ENCODE measurements at places on chromosomes 13 and 19. TPM values are rescaled to one million over a fixed set of nuclear protein-coding genes. Genes with fewer than 3 reads are reported as not detected.

DNA sequence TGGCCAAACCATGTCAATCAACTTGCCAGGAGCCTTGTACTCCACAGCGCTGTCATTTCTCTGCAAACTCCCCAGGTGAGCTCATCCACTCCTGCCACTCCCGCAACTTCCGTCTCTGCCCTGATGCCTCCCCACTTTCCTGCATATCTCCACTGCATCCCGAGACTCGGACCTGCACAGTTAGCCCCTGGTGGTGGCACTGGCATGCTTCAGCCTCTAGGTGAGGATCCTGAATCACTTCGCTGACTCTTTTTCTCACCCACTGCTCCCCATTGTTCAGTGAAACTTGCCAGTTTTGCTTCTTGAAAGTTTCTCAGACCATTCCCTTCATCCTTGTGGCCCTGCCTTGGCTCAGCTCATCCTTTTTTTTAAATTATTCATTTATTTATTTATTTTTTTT lies 3.4 kb upstream of the CTU1 start:
- DNase-seq = no peak

GRCh38 chr13:102597029-102597961 lies 509 bp downstream of the TPP2 start:
- DNase-seq = no peak

The ZNF726 gene
- 0.56 TPM for total RNA-seq

- no peak for DNase-seq
These were observed 1.8 kb downstream of the A1BG start for GRCh38 chr19:58351558-58351878.

The SELENOV gene
- not detected for total RNA-seq

- DNase-seq = no peak
These were observed 2.0 kb upstream of the EBPL start for GRCh38 chr13:49693191-49693733.

The ICAM3 gene
- 13.8 TPM for total RNA-seq

The MEIS3 gene
- 1.4 TPM for total RNA-seq

The CAMSAP3 gene
- total RNA-seq = 14.4 TPM

The MPND gene
- 13.4 TPM for total RNA-seq

- no peak for DNase-seq
These were observed 312.8 kb upstream of the PCDH20 start for GRCh38 chr13:61728471-61728870.

The MCF2L gene
- total RNA-seq = 20.2 TPM

DNA sequence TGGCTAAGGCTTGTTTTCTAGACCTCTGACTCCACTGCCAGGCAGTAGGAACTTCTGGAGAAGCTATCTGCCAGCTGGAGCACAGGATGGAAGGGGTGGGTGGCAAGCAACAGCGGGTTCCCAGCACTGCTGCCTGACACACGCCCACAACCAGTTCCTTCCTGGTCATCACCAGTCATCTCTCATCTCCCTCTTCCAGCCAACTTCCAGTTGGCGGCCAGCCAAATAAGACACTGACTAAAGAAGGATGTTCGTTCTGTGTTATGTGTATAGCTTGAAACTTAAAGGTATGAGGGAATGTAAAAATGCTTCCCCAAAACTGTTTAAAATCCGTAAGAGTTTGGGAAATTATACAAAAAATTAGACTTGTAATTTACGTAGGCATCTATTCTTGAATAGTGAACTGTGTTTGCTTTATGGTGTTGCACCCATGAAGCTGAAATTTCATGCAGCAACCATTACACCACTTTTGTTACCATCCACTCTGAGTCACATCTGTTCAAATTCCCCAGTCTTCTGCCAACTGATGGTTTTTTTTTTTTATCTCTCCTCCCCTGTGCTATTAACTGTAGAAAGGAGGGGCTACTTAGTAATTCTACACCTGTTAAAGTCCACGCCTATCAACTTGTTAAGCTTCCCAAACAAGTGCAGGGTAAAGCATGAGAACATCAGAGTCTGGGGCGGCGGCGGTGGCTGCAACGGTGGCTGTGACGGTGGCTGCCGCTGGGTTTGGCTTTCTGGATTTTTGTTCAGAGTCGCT lies 86.2 kb upstream of the FRY start:
- DNase-seq = peak; percentile 76

GRCh38 chr13:28885181-28885580 lies 65.0 kb downstream of the MTUS2 start:
- DNase-seq = no peak

DNA sequence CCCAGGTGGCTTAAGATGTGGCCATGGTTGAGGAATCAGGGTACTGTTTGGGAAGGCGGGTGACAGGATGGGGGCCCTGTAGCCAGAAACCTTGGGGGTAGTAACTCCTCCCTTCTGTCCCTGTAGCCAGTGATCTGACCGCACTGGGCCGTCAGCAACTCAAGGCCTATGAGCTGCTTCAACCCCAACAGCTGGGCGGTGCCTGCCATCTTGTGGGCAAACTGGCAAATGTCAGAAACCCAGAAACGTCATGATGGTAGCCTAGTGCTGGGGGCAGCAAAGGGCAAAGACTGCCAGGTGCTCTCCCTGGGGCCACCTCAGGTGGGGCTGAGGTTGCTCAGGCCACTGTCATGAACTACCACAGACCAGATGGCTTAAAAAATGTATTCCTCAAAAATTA lies 3.5 kb downstream of the COPE start:
- no peak for DNase-seq

DNA sequence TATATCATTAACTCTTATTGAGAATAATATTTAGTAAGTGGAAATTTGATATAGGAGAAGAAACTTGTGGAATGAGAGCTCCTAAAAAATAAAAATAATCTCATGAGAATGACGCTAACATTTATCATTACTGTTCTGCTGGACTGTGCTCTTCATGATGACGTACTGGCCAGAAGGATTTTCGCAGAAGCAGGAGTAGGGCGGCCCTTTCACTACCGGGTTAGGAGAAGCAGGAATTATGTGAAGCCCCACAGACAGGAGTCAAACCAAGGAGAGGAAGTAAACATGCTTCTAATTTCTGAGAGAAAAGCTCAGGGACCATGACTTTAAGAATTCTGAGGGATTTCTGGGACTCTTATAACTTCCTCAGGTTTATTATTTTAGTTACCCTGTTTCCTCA lies 195.1 kb downstream of the VWA8 start:
- DNase-seq = no peak

The FAM216B gene
- not detected for total RNA-seq

DNA sequence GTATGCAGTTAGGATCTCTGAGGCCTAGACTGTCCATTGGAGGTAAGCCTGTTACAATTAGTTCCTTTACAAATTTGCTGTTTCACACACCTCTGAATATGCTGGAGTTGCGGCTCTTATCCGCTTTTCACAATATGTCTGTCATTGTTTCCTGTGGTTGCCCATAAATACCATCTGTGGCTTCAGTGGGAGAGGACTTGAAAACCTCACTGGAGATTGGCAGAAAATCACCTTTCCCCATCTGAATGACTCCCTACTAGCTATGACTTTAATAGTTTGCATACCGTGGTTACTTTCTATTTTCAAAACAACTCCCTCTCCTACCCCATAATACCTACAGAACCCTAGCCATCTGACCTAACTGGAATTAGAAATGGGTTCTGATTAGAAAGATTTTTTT lies 454.3 kb downstream of the PCDH17 start:
- DNase-seq = no peak

GRCh38 chr13:21980049-21980448 lies 309.2 kb downstream of the FGF9 start:
- no peak for DNase-seq

DNA sequence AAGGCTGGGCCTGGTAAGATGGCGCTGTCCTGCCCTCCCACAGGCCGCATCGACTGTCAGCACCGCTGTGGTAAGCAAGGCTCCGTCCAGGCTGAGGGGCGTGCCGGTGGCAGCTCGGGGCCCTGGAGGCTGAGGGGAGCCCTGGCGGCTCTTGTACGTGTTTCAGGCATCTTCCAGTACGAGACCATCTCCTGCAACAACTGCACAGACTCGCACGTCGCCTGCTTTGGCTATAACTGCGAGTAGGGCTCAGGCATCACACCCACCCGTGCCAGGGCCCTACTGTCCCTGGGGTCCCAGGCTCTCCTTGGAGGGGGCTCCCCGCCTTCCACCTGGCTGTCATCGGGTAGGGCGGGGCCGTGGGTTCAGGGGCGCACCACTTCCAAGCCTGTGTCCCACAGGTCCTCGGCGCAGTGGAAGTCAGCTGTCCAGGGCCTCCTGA lies 1.2 kb downstream of the IZUMO4 start:
- DNase-seq = peak; percentile 86

DNA sequence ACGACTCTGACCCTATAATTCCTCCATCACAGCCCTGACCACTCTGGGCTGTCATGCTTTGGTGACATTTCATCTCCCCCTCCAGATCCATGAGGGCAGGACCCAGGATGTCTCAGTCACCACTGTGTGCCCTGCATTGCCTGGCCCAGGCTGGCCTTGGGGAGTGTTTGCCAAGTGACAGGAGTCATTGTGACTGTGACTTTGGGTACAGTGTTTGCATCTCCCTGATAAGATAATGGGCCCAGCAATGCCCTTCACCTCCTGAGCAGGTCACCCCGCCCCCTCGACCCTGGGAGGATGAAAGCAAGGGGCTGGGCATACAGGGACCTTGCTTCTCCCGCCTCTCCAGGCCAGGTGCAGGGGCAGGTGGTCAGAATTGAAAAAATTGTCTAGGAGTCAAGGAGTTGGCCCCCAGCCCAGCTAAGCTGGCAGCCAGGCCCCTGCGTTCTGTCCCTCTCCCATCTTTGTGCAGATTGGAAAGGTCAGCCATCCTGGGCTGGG lies 5.9 kb upstream of the ATP4A start:
- peak; percentile 60 for DNase-seq

- no peak for DNase-seq
These were observed 26.9 kb upstream of the RCBTB2 start for GRCh38 chr13:48559638-48560320.

The TMEM190 gene
- not detected for total RNA-seq

The KLK1 gene
- total RNA-seq = 607 TPM

DNA sequence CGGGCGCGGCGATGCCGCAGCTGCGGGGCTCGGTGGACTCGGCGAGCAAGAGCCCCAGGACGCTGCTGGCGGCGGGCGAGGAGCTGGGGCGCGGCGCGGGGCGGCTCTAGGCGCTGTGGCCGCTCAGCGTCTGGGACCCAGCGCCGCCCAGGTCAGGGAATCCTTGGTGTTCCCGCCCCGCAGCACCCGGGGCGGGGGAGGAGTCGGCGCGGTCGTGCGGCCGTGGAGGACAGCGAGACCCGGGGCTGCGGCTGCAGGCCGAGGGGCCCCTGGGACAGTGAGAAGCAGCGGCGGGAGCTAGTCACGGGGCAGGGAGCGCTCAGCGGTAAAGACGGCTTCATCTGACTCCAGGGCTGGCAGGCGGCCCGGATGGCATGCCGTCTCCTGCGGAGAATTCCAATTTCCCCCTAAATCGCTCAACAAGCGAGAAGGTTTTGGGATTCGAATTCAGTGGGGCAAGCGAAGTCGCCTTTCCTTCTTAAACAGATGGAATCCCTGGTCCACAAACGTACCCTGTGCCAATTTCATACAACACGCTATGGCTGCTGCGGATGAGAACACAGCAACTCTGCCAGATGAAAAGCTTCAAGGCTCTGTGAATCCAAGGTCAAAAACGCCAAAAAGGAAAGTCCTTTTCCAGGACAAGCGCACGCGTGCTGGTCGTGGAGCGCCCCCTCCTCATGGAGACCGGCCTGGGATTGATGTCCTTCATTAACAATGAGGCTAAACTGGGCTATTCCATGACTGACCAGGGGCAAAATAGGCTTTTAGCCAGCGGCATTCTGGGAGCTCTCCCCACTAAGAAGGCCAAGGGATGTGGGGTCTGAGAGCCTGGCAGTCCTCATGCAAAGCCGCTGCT lies 4.2 kb upstream of the ZSCAN4 start:
- peak; percentile 11 for DNase-seq

The ANGPTL8 gene
- total RNA-seq = 1.4 TPM

GRCh38 chr19:6048348-6048747 lies 62.0 kb downstream of the RFX2 start:
- no peak for DNase-seq

DNA sequence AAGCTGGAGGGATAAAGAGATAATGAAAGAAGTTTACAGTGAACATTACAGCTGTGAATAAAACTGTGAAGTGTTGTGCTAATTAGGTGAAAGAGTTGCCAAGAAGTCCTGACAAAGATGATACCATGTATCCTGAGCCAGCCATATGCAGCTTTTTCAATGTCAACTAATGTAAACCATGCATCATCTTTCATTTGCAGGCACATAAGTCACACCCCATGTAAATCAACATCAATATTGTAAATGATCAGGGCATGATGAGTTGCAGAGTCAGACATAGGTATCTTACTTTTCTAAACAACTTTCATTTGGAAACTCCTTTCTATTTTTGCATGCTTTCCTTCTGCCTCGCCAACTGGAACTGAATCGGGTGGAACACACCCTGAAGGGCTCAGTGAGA lies 569.1 kb downstream of the TBC1D4 start:
- no peak for DNase-seq

GRCh38 chr19:31254180-31254551 lies 95.1 kb downstream of the TSHZ3 start:
- DNase-seq = peak; percentile 27

DNA sequence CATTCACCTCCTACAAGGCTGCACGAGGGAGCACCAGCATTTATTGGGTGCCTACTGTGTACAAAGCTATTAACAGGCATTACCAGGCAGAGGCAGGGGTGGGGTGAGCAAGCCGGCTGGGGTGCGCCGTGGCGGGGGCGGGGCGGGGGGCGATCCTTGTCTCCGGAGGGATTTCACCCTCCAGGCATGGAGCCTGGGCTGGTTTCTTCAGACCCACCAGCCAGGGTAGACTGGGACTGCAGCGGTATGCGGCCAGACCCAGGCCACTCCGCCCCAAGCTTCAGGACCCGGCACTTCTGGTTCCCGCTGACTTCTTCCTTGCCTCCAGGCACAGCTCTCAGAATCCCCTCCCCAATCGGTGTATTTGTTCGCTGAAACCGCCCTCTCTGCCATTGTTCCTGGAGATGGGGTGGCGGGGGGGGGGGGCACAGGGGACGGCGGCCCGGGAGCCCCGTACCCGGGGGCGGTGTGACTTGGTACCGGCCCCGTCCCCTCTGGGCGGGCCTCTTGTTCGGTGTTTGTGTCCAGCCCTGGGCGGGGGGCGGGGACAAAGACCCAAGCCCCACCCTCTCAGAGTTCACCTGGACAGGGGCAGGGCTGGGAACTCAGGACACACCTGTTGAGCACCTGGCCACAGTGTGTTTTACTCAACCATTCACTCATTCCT lies 14.4 kb downstream of the TJP3 start:
- peak; percentile 88 for DNase-seq

DNA sequence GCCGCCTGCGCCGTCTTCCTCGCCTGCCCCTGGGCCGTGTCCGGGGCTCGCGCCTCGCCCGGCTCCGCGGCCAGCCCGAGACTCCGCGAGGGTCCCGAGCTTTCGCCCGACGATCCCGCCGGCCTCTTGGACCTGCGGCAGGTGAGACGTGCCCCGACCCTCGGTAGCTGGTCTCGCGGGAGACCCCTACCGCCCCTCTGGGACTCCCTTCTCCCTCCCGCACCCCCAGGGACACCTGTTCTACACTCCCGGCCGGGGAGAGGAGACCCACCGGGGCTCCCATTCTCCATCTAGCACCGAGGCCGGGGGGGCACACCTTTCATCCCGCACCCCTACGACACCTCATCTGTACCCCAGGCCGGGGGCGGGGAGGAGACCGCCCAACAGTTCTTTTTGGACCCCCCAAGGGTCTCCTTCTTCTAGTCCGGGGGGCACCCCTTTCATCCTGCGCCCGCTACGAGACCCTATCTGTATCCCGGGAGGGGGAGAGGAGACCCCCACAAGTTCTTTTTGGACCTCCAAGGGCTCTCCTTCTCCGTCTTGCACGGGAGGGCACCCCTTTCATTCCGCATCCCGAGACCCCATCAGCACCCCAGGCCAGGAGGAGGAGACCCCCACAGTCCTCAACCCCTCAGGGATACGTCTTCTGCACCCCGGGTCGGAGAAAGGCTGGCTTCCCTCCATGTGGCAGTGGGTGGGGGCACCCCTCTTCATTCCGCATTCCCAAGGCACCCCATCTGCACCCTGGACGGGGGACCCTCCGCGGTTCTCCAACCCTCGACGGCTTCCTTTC lies 533 bp downstream of the TNFSF9 start:
- no peak for DNase-seq

Data from pancreas (tissue), 10 donors.